ENCODE measurements at places on chromosomes 3 and 15. TPM values are rescaled to one million over a fixed set of nuclear protein-coding genes. Genes with fewer than 3 reads are reported as not detected.

The ZSCAN2 gene
- total RNA-seq, result 18.4 TPM

The BFSP2 gene
- not detected for total RNA-seq

The VGLL3 gene
- 25.3 TPM for total RNA-seq

The PHLDB2 gene
- 43.5 TPM for total RNA-seq

The TMEM108 gene
- total RNA-seq, result 4.8 TPM

The GOLGA8J gene
- total RNA-seq, result not detected

The FBXL22 gene
- total RNA-seq, result 1.1 TPM

The NLGN1 gene
- total RNA-seq, result 12.6 TPM

The PAK2 gene
- 58.6 TPM for total RNA-seq

The AGBL1 gene
- total RNA-seq, result 0.07 TPM

The SLC12A6 gene
- 14.5 TPM for total RNA-seq

The PDZRN3 gene
- total RNA-seq, result 58.6 TPM

The LRRN1 gene
- total RNA-seq, result 85.2 TPM

The MEF2A gene
- total RNA-seq, result 26.0 TPM

The POLQ gene
- 12.2 TPM for total RNA-seq

The CEMIP gene
- 16.4 TPM for total RNA-seq

The KNL1 gene
- total RNA-seq, result 7.6 TPM

The CACNA2D3 gene
- total RNA-seq, result 2.5 TPM

The NRROS gene
- total RNA-seq, result 0.68 TPM

The XIRP1 gene
- 0.12 TPM for total RNA-seq

The SI gene
- total RNA-seq, result 4.7 TPM

The ST6GAL1 gene
- 51.8 TPM for total RNA-seq

The GALNT15 gene
- 0.17 TPM for total RNA-seq

The MST1R gene
- total RNA-seq, result 5.3 TPM

The RAB6B gene
- total RNA-seq, result 21.2 TPM

The CFAP20DC gene
- total RNA-seq, result 4.7 TPM

The PIERCE2 gene
- 2.3 TPM for total RNA-seq

The FBXO40 gene
- total RNA-seq, result not detected

Measured in type B pancreatic cell (in vitro differentiated cells).